ENCODE measurements at places on chromosomes 5 and 9.

DNA sequence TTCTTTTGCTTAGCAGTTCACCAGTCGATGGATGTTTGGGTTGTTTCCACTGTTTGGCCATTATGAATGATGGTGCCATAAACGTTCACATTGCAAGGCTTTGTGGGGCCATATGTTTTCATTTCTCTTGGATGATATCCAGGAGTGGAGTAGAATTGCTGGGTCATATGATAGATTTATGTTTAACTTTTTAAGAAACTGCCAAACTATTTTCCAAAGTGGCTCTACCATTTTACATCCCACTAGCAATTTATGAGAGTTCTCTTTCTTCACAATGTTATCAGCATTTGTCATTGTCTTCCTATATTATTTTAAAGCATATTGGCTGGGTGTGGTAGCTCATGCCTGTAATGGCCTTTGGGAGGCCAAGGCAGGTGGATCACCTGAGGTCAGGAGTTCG lies 5.2 kb downstream of the GPR107 start:
- DNase-seq, result no peak

GRCh38 chr5:65026816-65027548 lies 258.3 kb downstream of the CWC27 start:
- DNase-seq, result no peak

- DNase-seq, result no peak
Measured at GRCh38 chr5:149392718-149393117, 13.6 kb upstream of the IL17B start.

DNA sequence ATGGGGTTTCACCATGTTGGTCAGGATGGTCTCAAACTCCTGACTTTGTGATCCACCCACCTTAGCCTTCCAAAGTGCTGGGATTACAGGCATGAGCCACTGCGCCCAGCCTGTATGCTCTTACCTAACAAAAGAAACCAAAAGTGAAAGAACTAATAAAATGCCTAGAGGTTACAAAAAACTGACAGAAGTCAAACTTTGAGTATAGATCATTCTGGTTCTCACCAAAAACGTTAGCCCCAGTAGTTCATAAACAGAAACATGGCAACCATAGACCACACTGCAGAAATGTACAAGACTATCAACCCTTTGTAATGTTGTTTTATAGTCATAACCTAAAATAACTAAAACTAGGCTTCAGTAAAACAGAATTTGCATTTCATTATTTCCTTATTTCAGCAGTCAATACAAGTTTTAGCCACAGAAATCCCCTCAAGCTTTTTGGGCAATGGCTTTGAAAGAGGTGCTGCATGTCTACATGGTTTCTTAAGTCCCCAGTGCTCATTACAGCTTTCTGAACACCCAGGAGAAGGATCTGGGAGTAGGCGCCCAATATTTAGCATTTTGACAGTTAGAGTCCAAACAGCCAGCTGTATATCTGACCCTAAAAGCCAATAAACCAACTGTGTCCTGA lies 72.5 kb downstream of the EPB41L4A start:
- no peak for DNase-seq

DNA sequence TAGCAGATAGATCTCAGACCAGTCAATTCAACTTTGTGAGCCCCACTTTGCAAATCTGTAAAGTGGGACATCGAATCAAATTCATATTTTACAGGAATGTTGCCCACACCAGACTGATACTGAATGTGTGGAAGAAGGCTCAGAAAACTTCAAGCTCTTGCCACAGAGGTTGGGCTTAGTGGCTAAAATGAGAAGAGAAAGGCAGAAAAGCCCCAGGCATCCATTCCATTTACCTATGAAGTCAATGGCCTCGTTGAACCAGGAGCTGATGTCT lies 1.7 kb downstream of the DUSP1 start:
- DNase-seq, result no peak

- DNase-seq, result no peak
Measured at GRCh38 chr9:20714442-20715415, 30.7 kb downstream of the FOCAD start.

GRCh38 chr5:3027866-3028635 lies 276.6 kb upstream of the IRX2 start:
- DNase-seq, result no peak

DNA sequence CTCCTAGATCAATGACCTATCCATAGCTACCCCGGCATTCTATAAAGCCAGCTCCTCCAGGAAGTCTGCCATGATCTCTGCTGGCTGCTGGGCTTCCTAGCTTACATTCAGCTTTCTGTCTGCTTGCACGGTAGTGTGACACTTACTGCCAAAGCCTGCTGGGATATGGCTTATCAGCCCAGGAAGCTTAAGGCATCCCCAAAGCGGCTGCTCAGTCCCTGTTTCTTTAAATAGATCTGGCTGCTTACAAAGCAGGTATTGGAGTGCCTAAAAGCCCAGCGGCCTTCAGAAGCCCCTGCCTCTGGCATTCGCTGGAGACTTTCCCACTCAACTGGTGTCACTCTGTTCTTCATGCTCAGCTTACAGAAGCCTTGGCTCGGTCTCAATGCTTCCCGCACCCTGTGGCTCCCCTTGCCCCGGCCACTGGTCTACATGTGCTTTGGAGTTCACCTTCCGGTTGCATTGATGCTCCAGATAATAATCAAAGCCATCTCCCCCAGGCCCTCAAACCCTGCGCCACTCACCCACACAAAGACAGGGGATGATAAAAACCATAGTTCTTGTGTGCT lies 31.3 kb upstream of the STRBP start:
- no peak for DNase-seq

- no peak for DNase-seq
Measured at GRCh38 chr9:134676886-134677285, 35.3 kb downstream of the COL5A1 start.

GRCh38 chr5:156474251-156474650 lies 147.3 kb downstream of the SGCD start:
- no peak for DNase-seq

DNA sequence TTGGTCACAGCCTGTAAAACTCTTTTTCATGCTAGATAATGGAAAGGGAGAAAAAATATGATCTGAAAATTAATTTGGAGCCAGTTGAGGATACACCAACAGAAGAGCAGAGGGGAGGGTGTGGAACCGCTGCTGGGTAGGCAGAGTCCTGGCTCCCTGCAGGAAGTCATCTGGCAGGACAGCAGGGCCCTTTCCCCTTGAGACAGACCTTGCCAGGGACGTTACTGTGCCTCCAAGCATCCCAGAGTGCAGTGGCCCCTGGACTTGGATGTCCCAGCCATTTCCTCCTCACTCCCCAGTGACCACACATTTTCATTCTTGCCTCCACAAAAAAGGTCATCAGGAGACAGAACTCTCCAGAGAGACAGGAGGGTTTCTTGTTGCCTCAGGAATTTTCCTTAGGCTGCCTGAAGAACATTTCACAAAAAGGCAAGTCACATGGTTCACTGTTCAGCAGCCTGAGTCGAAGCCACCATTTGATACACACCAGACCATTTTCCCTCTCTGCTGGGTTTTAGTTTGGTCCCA lies 5.9 kb downstream of the TRPM3 start:
- no peak for DNase-seq

GRCh38 chr9:32706004-32706724 lies 70.7 kb upstream of the TAF1L start:
- DNase-seq, result no peak

DNA sequence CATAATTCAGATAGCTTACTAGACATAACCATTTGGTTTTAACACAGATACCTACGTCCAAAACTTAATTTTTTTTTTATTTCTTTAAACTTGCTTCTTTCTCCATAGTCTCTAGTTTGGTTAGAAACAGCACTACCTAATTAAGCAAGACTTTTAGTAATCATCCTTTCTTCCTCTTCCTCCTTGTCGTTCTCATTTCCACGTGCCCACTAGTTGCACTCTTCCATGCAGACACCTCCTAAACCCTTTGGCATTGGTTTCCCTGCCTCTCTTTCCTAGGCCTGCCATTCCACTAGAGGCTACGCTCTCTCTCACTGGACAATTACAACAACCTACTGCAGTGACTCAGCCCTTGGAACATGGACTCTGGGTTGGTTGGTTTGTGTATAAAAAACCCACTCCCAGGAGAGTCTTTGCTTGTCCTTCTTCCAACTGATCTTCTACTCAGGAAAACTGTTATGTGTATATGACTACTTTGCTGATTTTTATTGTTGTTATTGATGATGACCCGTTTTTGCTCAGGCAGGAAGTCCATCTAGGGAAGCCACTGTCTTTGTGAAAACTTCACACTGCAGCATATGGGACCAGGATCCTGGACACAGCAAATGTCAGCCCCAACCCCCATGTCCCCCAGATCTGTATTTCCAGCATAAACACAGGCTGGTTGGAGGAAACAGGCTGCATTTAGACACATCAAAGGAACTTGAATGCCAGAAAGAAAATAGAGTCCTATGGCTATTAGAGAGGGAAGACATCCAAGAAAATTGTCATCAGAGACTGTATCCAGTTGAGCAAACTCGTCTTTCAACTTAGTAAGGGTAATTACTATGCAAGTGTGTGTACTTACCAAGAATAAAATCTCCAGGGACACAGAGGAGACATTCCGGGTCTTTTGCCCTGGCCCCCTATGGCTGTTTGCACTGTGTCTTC lies 503.2 kb downstream of the GADD45G start:
- DNase-seq, result no peak

GRCh38 chr5:141851195-141851874 lies 26.9 kb downstream of the PCDH1 start:
- no peak for DNase-seq

DNA sequence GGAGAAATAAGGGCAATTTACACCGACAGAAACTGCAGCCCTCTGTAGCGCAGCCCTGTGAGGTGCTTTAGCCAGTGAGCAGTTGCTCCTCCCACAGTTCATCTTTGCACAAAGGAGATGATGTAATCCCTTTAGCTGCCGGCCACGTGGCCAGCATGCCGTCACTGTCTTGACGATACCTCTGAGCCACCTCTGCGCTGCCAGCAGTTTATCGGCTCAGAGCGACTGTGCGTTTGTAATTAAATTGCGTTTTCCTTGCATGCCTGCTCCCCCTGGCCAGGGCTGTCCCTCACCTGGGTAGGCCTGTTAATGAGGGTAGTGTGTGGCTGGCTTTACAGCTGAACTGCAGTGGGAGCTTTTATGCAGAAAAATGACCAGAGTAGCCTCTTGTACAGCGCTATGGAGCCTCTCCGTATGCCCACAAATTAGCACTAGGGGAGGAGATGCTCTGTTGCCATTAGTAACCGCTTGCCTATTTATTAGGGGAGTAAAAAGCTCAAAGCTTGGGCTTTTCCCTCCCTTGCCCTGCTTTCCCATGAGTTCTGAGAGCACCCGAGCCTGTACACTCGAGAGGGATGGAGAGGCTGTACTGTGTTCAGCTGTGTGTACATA lies 107.0 kb downstream of the TRIO start:
- no peak for DNase-seq
